Activated CD8-positive, alpha-beta memory T cell treated with anti-CD3 and anti-CD28 coated beads for 1 hour (primary cell): ENCODE measurements at places on chromosomes 2 and 18.

GRCh38 chr2:64793701-64794100 lies 140.0 kb upstream of the SERTAD2 start:
- no peak for DNase-seq

DNA sequence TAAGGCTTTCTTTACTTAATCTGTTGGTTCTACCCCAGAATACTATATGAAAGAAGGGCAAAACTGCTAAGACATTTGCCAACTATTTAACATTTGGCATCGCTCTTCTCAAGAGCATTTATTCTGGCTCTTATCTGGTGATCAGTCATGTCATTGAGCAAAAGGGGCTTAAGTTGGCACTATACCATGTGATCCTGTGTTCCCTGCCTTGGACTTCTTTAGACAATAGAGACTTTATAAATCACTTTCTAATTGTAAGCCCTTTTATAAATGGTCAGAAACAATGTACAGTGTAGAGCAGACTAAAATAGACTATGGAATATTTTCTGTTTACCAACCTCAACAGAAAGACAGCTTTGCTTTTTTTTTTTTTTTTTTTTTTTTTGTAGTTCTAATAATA lies 52.1 kb downstream of the GTF3C3 start:
- DNase-seq: no peak

- no peak for DNase-seq
These were observed 405.5 kb upstream of the VWC2L start for GRCh38 chr2:214005337-214005736.

DNA sequence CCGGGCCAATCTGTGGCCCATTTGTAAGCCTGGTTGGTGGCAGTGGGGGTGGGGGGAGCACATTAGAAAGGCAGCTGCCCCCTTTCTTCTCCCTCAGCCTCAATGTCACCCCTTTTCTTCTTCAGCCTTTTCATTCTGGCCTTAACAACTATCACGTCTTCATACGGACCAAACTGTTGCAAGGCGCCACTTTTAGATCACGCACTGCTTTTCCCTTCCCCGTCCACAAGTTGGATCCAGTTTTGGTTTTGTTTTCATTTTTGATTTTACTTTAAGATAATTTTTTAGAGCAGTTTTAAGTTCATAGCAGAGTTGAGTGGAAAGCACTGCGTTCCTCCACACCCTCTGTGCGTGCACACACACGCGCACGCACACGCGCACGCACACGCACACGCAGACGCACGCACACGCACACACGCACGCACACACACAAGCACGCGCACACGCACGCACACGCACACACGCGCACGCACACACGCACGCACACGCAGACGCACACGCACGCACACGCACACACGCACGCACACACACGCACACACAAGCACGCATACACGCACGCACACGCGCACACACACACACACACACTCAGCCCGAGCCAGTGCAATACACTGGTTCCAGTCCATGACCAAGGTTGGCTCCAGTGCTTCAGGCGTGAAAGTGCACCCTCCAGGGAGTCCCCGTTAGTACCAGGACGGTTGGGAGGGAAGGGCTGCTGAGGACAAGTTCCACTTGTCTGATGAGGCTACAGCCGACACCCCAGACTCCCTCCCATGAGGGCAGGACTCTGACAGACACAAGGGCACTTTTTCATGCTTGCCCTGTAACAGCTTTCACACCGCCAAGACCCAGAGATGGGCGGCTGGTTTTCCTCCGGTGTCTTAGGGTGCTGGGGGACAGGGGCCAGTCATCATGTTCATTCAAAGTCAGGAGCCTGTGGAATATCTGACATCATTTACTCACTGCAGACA lies 22.4 kb downstream of the FBLN7 start:
- no peak for DNase-seq

- DNase-seq: no peak
These were observed 26.9 kb downstream of the ACADL start for GRCh38 chr2:210198326-210198725.

DNA sequence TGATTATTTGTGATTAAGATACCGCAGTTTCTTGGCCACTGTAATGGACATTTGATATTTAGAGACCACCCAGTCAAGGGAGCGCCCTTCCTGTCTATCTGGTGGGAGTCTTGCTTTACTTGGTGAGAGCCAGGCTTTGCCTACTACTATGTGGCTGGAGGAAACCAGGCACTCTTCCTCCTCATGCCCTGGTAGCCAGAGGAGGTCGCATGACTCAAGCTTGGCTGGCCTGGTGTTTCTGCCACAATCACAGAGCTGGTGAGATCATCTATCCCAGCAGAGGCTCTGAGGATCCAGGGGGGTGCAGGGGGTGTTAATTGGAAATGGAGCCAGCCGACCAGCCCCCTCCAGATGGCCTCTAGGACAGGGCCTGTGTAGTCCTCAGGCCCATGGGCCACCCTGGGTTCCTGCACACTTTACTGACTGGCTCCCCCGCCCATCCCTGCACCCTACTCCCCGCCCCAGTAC lies 46.8 kb upstream of the BIN1 start:
- no peak for DNase-seq

DNA sequence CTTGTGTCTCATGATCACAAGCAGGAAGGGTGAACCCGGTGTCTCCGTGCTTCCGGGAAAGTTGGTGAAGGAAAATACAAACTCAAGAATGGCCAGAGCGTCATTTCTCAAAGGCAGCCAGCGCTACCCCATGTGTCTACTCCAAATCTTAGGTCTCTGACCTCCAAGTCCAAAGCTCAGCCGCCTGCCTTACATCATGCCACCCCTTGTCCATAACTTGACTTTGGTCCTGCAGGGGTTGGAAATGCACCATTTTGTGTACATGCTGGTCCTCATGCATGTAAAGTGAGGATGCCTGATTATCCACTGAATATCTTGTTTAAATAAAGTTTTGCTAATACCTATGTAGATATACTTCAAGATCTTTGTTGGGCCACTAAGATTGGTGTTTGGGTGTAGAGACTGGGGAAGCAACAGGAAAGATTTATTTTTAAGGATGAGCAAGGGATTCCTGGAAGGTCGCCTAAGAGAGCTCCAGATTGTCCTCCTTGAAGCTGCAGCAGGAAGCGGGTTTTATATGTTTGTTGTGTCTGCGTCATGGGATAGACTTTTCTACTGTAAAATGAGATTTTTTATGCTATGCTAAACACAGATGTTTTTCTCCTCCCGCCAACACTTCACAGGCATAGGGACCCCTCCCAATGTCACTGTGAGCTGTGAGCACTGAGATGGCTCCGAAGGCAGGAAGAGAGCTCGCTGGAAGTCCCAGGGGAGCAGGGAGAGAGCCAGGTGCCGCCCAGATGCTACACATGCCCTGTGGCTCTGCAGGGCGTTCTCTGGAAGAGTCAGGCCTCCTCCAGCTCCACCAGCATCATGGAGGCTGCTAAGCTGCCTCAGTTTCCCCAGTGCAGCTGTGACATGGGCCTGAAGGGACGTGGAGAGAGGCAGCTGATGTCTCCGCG lies 176.2 kb upstream of the HDAC4 start:
- DNase-seq: no peak

- no peak for DNase-seq
These were observed 34.5 kb downstream of the COL3A1 start for GRCh38 chr2:189008555-189009262.

DNA sequence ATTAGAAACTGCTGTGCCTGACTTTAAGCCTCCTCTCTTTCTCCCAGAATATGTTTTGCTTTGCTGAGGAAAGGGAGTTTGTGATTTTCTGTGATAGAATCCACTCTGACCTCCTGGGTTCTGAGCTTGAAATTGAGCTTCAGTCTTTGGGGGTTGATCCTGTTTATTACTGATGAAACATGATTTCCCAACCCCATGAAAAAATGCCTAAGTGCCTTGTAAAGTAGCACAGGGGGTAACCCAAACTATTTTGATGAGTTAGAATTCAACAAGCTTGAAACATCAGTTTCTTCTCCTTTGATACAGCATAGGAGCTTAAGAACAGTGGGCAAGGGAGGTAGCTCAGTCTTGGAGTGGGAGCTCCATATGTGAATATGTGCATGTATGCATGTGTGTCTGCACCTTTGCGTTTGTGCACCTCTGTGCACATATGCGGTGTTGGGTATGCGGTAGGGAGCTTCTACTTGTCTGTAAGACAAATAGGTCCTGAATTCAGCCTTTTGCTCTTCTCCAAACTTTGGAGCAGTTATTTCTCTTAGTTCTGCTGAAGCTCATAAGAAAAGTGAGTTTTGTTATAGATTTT lies 364.6 kb downstream of the OSR1 start:
- no peak for DNase-seq
